ENCODE measurements at places on chromosomes 4 and X. TPM values are rescaled to one million over a fixed set of nuclear protein-coding genes. Genes with fewer than 3 reads are reported as not detected.
A peak's percentile ranks its signal among the peaks of the same experiment; 100 is the strongest.

- H3K4me1 ChIP-seq: no peaks in the 10 kb centered on the region
- H3K36me3 ChIP-seq: no peaks in the 10 kb centered on the region
- H3K4me3 ChIP-seq: no peak overlapping the region
- H3K27ac ChIP-seq: no peak overlapping the region
Measured at GRCh38 chr4:14910411-14910810, 91.9 kb upstream of the CPEB2 start.

DNA sequence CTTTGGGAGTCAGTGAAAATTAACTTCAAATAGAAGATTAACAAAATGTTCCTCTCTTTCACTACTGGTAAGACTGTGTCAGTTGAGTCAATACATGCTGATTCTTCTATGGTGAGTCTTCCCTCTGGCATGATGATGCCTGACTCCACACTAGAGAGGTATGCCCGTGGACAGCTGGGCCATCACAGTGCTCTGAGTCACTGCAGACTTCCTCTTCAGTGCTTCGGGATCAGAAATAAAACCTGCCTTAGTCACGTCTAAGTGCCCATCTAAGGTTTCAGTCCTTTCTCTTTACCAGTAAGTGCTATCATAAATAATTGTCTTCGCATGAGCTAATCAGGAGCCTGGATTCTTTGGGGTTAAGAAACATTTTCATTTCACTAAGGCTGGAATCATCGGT is 1.6 kb upstream of the ASB5 start:
- H3K4me3 ChIP-seq: no peak overlapping the region
- no peak for DNase-seq
- H3K27ac ChIP-seq: no peak overlapping the region
- peaks cover 17% of the 10 kb centered on the region for H3K27me3 ChIP-seq

GRCh38 chr4:76023389-76023788 is at the start of gene CXCL10:
CXCL10 (minus strand) TSS chr4:76023497; CDS start chr4:76023431, 66 bp downstream.
- peak within 1 kb of the TSS; percentile 25 for H3K4me3 ChIP-seq
- peak within 1 kb of the TSS; percentile 86 for H3K27ac ChIP-seq
- peaks cover 2% of the 10 kb centered on the region for H3K36me3 ChIP-seq
- H3K4me1 ChIP-seq: peaks cover 19% of the 10 kb centered on the region
- H3K27me3 ChIP-seq: no peaks in the 10 kb centered on the region

- H3K4me1 ChIP-seq: no peaks in the 10 kb centered on the region
- DNase-seq: peak; percentile 3
- peaks cover 16% of the 10 kb centered on the region for H3K27me3 ChIP-seq
- H3K36me3 ChIP-seq: no peaks in the 10 kb centered on the region
- H3K4me3 ChIP-seq: no peak overlapping the region
Measured at GRCh38 chr4:7422898-7423180, 11.9 kb downstream of the PSAPL1 start.

IL3RA gene
- total RNA-seq: 2.8 TPM

SSX2 gene
- not detected for total RNA-seq

Measured in T-helper 17 cell (primary cell).